Cerebellar nuclear complex (tissue), 1 donor: ENCODE measurements at places on chromosomes 11 and 22.

- DNase-seq = no peak
These were observed 3.1 kb downstream of the ZNF280A start for GRCh38 chr22:22516992-22517391.

DNA sequence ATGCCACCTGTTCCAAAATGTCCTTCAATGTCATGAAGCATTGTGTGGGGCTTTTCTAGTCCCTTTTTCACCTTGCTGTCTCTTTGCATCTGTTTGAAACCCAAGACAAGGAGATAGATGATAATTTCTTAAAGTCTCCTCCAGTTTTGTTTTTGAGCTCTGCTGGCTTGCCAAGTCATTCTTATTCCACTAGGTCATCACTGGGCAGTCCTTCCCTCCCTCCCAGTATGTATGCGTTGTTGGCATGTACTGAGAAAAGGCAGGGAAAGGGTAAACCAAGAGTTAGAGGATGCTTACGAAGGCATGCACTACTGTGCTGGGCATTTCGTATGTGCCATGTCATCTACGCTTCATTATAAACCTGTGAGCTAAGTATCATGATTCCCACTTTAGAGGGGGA lies 78.6 kb downstream of the PARVA start:
- no peak for DNase-seq

DNA sequence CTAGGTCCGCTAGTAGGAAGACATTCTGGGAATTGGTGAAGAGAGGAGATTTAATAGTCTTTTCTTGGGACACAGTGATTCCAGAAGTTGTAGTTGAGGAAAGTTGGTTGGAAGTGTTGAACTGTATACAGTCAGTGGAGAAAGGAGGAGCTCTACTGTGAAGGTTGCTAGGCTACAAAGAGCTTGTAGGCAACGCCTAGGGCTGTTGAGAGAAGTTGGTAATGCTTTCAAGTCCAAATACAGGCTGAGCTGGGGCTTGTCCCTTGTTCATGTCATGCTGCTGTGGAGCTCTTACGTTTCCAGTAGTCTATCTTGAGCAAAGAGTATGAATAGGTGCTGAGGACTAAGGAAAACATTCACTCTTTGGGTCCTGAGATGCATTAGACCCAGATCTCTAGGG lies 1.1 kb downstream of the TBCEL start:
- DNase-seq = no peak

GRCh38 chr11:841981-842369 lies 354 bp downstream of the POLR2L start:
- DNase-seq = no peak

DNA sequence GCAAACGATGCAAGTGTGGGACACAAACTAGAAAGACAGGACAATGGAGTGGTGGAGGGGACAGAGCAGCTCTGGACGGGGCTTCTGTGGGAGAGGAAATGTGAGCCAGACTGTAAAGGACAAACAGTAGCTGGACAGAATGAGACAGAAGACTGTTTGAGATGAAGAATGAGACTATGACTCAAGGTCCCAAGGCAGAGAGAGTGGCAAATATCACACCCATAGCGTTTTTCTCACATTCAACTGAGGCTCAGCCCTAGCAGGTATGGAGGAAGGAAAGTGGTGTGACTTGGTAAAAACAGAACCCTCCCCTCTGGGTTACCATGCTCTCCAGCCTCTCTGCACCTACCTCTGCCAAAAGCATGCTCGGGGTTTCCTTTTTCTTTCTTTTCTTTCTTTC lies 96.5 kb downstream of the RPL27A start:
- DNase-seq = no peak

DNA sequence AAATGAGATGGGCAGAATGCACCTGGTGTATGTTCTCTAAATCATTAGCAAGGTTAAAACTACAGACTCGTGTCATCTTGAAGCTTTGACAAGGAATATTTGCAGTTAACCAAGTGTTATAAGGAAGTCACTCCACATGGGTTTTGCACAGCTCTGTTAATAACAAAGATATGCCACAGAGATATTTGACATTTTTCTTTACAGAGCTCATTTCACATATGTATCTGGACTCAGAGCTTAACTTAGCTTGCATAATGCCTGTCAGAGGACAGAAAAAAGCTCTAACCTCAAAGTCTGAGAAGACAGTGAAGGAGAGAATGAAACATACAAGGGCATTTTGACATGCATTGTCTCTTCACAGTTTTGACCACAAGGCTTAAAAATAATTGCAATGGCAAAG lies 105.5 kb downstream of the C11orf87 start:
- no peak for DNase-seq

- no peak for DNase-seq
These were observed 161.0 kb downstream of the FCHSD2 start for GRCh38 chr11:72981080-72981479.

DNA sequence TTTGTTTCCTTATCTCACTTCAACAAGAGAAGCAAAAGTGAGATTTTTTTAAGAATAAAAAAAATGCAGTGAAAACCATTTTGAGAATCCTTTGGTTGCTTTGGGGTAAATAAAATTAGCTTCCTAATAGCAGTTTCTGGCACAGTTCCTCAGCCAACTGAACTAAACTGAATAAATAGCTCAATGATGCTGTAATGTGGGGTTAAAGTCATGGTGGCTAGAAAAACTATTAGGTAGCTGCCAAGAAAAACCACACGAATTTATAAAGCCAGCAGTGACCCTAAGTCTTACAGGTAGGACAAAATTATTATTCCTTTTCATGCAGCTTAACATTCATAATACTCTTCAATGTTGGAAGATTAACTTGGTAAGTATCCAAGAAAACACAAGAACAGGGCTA lies 142.4 kb downstream of the APIP start:
- DNase-seq = no peak

- DNase-seq = no peak
These were observed 39.7 kb downstream of the NECTIN1 start for GRCh38 chr11:119689302-119689701.

GRCh38 chr11:64924910-64925284 lies 408 bp downstream of the PPP2R5B start:
- no peak for DNase-seq

DNA sequence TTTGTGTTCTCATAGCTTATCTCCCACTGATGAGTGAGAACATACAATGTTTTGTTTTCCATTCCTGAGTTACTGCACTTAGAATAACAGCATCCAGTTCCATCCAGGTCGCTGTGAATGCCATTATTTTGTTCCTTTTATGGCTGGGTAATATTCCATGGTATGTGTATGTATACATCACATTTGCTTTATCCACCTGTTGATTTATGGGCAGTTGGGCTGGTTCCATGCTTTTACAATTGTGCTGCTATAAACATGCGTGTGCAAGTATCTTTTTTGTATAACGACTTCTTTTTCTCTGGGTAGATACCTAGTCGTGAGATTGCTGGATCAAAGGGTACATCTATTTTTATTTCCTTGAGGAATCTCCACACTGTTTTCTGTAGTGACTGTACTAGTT lies 74.8 kb downstream of the ZNF280B start:
- no peak for DNase-seq

- DNase-seq = no peak
These were observed 651 bp upstream of the FAM83F start for GRCh38 chr22:39994041-39994565.

DNA sequence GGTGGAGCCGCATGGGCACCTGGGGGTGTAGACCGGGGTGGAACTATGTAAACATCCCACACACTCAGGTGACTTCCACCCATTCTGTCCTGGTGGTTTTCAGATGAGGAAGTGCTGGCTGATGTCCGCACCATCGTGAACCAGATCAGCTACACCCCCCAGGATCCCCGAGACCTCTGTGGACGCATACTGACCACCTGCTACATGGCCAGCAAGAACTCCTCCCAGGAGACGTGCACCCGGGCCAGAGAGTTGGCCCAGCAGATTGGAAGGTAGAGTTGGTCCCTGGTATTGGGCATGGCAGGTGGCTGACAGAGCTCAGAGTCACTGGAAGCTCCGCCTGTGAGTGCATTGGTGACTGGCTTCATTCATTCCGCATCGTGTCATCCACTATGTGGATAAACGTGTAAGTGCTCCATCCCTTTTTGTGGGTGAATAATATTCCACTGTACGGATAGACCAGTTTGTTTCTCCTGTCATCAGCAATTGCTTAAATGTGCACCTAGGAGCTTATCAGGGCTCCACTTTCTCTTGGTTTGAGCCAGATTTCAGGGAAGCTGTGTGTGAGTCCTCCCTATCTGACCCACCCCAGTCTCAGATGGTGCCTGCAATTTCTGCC lies 29.9 kb downstream of the NADSYN1 start:
- no peak for DNase-seq

DNA sequence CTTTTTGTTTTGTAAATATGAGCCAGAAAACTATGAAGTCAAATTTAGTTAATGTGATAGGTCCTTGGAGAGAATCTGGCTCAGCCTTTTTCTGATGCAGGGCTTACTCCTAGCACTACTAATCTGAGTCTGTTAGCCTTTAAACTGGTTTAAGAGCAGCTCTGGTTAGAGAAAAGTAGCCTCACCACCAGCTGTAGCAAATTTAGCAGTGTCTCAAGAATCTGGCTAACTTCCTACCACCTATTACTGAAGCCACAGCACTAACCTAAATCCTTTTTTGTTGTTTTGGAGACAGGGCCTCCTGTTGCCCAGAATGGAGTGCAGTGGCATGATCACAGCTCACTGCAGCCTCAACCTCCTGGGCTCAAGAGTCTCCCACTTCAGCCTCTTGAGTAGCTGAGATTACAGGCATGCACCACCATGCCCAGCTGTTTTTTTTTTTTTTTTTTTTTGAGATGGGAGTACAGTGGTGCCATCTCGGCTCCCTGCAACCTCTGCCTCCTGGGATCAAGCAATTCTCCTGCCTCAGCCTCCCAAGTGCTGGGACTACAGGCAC lies 13.9 kb downstream of the RBM4B start:
- DNase-seq = no peak

DNA sequence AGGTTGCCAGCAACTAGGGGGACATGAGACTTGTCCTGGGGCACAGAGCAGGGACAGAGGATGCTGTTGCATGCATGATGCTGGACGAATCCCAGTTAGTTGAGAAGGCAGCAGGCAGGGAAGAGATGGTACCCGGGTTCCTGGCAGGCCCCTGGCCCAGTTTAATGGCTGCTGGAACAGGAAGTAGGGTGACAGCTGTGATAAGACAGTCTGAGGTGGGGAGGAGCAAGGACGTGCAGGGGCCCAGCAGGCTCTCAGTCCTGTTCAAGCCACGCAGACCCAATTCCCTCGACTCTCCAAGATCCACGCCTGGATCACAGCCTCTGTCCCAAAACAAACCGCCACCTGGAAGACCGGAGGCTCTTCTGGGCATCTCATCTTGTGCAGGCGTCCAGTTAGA lies 32.0 kb downstream of the LRRC10B start:
- no peak for DNase-seq

- DNase-seq = no peak
These were observed 879 bp downstream of the TMEM121B start for GRCh38 chr22:17120281-17120680.

- DNase-seq = no peak
These were observed 125.6 kb upstream of the LMO1 start for GRCh38 chr11:8389029-8389996.

DNA sequence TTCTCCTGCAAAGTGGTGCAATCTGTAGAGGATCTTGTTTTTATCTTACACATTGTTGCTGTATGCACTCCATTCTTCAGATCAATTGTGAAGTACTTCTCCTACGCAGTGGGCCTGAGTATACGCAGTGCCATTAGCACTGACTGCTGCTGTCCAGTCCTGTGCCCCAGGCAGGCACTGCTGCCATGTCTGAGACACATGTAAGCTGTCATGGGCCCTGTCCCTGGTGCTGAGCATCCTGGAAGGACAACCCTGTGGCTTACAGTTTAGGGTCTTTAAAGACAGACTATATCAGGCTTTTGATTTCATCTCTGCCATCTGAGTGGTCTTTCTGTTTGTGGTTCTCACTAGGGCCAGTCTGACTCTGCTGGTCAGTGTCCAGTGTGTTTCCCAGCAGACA lies 44.8 kb upstream of the PTPN5 start:
- DNase-seq = no peak

- DNase-seq = no peak
These were observed 1.8 kb downstream of the LRRC10B start for GRCh38 chr11:61510166-61510919.

GRCh38 chr22:38981005-38981991 lies 849 bp upstream of the APOBEC3B start:
- DNase-seq = no peak

DNA sequence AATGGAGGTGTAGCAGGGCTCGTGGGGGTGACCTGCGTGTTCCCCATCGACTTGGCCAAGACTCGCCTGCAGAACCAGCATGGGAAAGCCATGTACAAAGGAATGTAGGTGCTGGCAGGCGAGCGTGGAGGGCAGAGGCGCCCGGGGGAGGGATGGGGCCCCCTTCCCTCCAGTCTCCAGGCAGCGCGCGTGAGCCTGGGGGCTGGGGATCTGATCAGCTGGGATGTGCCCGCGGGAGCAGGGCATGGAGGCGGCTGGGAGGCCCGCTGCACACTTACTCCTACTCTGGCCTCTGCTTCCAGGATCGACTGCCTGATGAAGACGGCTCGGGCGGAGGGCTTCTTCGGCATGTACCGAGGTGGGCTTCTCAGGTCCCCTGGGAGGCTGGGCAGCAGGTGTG lies 17.8 kb downstream of the SLC25A18 start:
- no peak for DNase-seq

GRCh38 chr11:44310206-44310462 lies 195 bp upstream of the ALX4 start:
- no peak for DNase-seq

DNA sequence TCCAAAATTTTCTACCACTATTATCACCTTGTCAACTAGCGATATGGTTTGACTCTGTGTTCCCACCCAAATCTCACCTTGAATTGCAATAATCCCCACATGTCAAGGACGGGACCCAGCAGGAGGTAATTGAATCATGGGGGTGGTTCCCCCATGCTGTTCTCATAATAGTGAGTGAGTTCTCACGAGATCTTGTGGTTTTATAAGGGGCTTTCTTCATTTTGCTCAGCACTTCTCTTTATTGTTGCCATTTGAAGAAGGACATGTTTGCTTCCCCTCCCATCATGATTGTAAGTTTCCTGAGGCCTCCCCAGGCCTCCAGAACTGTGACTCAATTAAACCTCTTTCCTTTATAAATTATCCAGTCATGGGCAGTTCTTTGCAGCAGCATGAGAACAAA lies 73.5 kb upstream of the ZC3H12C start:
- DNase-seq = no peak

DNA sequence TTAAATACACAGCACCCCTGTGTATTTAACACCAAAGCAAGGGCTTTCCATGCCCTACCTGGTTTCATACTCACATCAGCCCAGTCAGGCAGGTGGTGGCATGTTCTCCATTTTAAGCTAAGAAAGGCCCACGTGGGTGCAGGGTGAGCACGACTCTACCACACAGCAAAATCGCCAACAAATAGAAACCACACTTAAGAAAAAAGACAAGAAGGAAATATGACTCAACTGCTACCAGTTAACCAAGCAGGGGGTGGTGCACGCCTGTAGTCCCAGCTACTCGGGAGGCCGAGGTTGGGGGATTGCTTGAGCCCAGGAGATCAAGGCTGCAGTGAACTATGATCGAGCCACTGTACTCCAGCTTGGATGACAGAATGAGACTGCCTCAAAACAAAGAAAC lies 35.2 kb upstream of the TFIP11 start:
- no peak for DNase-seq

GRCh38 chr11:111829185-111829968 lies 42.0 kb downstream of the ALG9 start:
- DNase-seq = no peak

GRCh38 chr11:2268729-2269600 lies 1.4 kb downstream of the ASCL2 start:
- DNase-seq = no peak
